A549 treated with CpdA at 1 μM for 4 hours (cell line): ENCODE measurements at places on chromosomes 7 and 10. TPM values are rescaled to one million over a fixed set of nuclear protein-coding genes. Genes with fewer than 3 reads are reported as not detected.

Gene PDE1C
- total RNA-seq = 4.3 to 6.2 TPM (median 5.6 TPM) in 5 replicates

Gene TSPAN33
- total RNA-seq = 5.8 to 7.2 TPM (median 6.5 TPM) in 5 replicates

Gene RNF32
- 1.1 to 1.9 TPM (median 1.6 TPM) in 5 replicates for total RNA-seq

Gene ANXA8
- total RNA-seq = 24.8 to 35.3 TPM (median 28.1 TPM) in 5 replicates

Gene PPP1R9A
- total RNA-seq = 3.3 to 5.0 TPM (median 4.0 TPM) in 5 replicates
